ENCODE measurements at places on chromosomes 2 and 18. TPM values are rescaled to one million over a fixed set of nuclear protein-coding genes. Genes with fewer than 3 reads are reported as not detected.

PJVK gene
- total RNA-seq, result 0.87 TPM

TYW5 gene
- 3.6 TPM for total RNA-seq

DNA sequence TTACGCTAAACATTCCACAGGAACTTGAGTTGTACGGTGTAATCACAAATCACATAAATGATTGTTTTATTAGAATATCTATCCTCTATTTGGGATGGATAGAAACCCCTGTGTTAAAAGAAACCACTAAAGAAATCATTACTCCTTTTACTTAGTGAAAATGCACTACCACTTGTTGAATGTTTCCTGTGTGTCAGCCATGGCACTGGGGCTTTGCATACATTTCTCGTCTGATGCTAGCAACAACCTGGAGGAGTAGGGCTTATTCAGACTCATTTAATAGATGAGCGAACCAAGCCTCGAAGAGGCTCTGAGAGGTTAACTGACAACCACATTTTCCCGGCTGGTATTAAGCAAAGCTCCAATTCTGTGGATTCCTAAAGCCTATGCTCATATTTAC is 60.5 kb upstream of the PELI1 start:
- DNase-seq, result no peak

- DNase-seq, result no peak
These were observed 126.5 kb downstream of the INO80D start for GRCh38 chr2:205959521-205959920.

DNA sequence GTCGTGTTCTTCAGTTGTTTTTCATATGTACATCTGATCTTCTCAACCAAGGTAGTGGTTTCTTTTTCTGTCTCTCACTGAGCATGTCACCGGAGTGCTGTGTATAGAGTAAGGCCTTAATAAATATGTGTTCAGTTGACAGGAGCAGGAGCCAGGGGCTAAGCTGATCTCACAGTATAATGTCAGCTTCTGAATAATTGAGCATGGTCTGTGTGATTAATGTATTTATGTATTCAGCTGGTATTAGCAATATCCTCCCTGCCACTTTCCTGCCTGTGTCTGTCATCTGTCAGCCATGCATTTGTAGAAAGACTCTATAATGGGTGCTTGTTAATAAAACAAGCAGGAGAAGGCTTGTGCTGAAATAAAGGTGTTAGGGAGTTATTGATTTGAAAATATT is 198.9 kb downstream of the ADCYAP1 start:
- DNase-seq, result no peak

DNA sequence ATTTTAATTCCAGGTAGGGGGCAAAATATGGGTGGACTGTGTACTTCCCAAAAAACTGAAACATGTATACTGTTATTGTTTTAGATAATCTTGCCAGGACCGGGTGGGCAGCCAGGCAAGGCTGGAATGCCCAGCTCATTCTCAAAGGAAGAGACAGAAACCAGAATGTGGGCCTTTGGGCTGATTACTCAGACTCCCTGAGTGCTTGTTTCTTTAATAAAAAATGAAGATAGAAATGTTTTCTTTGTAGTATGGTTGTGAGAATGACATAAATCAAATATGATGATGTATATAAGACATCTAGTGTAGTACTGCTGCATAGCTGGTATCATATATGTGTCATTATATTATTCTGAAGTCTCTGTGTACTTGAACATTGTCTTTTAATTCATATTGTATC is 231.6 kb upstream of the NT5C1B start:
- no peak for DNase-seq

CD302 gene
- 0.07 TPM for total RNA-seq

DNA sequence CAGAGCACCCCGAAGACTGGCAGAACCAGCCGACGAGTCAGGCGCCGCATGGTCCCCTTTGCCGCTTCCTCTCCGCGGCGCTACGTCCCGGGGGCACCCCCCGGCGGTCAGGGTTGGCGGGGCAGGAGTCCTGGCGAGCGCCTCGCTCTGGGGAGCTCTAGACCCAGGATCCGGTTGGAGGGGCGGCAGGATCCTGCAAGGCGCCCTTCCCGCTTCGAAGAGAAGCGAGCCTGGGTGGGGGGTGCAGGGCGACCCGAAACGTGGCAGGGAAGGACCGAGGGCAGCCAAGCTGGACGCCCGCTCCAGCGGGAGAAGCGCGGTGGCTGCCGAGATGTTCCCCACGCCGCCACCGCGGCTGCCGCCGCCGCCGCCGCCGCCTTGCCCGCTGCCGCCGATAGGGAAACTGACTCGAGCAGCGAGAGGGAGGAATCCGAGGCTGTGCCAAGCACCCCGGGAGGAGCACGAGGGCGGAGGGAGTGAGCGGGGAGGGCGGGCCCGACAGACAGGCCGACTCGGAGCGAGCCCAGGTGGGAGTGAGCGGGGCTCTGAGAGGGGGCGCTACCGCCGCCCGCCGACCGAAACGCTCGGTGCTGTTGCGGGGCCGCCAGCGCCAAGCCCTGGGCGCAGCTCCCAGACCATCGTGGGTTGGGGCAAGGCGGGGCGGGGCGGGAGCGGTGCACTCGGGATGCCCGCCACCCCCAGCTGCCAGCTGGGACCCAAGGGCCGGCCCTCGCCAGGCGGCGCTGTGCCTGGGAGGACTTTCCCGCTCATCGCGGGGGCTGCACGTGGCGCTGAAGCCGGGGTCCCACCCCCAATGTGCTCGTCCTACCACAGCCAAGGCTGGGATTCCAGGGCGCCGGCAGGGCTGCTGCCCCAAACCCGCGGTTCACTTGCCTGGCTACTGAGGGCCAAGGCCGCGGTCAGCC is at the start of gene GALNT14:
Gene GALNT14, minus strand, starts transcription at position 404 of the 926 bp plus-strand sequence. Its CDS starts 354 bp downstream, at position 50.
- no peak for DNase-seq

ANKRD29 gene
- not detected for total RNA-seq

GRCh38 chr2:128980475-128980874 is 661.8 kb upstream of the HS6ST1 start:
- DNase-seq, result no peak

- no peak for DNase-seq
These were observed 9.8 kb downstream of the POU3F3 start for GRCh38 chr2:104863468-104864279.

DNA sequence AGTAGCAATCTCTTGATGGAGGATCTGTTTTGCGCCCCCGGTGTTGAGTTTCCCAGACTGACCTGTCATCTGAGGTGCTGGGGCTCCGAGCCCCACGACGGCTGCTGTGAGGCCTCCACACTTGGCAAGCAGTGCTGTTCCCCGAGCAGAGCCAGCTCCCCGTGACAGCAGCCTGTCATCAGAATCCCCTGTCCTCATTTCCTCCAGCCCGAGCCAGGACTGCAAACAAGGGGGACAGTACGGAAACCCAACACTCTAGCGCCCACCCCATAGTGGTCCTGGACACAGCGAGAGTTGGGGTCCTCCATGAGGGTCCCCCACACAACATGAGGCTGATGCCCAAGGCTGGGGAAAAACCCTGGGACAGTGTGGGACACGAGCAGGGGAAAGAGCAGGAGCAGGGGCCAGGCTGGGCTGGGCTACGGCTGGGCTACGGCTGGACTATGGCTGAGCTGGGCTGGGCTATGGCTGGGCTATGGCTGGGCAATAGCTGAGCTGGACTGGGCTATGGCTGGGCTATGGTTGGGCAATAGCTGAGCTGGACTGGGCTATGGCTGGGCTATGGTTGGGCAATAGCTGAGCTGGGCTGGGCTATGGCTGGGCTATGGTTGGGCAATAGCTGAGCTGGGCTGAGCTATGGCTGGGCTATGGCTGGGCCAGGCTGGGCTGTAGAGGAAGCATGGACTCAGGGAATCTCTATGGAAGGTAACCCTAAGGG is 1.5 kb upstream of the KLHL30 start:
- no peak for DNase-seq

- DNase-seq, result no peak
These were observed 252.6 kb downstream of the RND3 start for GRCh38 chr2:150234787-150235446.

GRCh38 chr18:52824126-52824525 is 484.1 kb downstream of the DCC start:
- DNase-seq, result no peak

LRP1B gene
- not detected for total RNA-seq

ARHGAP28 gene
- 5.2 TPM for total RNA-seq

- DNase-seq, result no peak
These were observed 1035.1 kb upstream of the SLC39A10 start for GRCh38 chr2:194621945-194622344.

GRCh38 chr2:230758566-230759480 is 46.2 kb downstream of the CAB39 start:
- DNase-seq, result no peak

- no peak for DNase-seq
These were observed 67.3 kb downstream of the SH3RF3 start for GRCh38 chr2:109196081-109196875.

POTEC gene
- total RNA-seq, result not detected

INHBB gene
- not detected for total RNA-seq

- no peak for DNase-seq
These were observed 86.3 kb downstream of the R3HDM1 start for GRCh38 chr2:135617501-135618015.

STPG4 gene
- not detected for total RNA-seq

GRCh38 chr2:58921676-58922075 is 680.6 kb upstream of the FANCL start:
- DNase-seq, result no peak

DNA sequence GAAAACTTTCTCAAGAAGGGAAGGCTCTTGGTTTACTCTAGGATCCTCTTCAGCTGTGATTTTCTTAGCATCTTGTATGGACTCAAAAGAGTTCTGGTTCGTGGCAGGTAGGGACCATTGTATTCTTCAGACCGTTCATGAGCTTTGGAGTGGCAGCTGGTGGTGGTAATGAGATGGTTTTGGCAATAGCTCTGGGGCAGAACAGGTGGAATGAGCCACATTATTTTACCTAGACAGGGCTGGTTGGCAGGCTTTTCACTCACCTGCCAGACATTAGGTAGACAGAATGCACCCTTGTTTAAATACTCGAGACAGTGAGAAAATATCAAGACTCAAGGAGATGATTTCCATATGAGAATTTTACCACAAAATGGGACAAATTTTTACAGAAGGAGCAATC is 26.2 kb upstream of the MGAT5 start:
- no peak for DNase-seq

KRCC1 gene
- total RNA-seq, result 1.9 TPM

SKOR2 gene
- total RNA-seq, result not detected

DNA sequence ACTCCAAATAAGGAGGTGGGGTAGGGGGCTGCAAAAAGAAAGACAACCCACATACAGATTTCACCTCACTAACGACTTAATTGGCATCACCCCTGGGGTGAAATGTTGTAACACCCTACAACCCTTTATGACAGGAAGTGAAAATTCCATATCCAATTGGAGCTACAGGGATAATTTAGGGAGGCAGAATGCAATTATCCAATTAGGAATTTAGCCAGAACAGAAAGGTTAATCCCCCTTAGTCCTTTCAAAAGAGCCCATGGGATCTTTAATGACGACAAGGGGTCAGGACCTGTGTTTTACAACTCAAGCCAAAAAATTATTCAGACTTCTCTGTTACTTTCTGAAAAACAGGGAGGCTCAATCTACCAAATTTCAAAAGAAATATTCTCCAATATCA is 1027.1 kb downstream of the TMEM182 start:
- DNase-seq, result no peak

CAD gene
- total RNA-seq, result 123 TPM

- no peak for DNase-seq
These were observed 339.8 kb downstream of the DYSF start for GRCh38 chr2:71792926-71793761.

GRCh38 chr2:97995734-97996624 is at the start of gene TMEM131:
Gene TMEM131 (minus strand): TSS chr2:97995948. CDS start chr2:97995662, 286 bp downstream.
- peak; percentile 95 for DNase-seq
